ENCODE measurements at places on chromosomes 5 and 9.

DNA sequence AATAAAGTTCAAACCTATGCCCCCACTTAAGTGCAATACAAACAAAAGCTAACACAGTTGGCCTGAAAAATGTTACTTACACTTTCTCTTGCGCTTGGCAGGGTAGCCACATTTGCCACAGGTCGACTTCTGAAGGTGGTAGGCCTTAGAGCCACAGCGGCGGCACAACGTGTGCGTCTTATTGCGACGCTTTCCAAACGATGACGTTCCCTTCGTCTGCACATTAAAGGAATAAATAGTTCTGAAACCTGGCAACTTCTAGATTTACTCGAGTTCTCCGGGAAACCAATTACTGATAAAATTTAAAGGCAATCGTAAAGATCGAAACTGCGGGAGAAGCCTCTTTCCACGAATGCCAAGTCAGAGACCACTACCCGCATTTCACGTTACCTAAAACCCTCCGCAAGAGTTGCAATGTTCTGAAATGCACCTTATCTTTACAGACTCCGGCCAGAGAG, 602 bp downstream of the RPL37 start:
- DNase-seq: no peak

DNA sequence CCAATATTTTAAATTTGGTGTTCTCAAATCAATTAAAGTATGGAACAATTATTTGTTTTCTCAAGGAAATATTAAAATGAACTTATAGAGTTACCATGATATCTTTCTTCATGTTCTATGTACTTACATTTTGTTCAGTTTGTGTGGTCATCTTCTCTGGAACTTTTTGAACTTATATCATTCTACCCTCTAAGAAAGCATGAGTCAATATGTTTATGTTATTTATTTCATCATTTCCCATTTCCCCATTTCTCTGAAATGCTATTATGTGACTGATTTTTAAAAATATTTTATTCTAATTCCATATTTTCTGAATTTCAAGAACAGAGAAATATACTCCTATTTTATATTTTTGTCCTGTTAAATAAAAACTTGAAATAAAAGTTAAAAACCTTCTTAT, 123.5 kb upstream of the ACOT12 start:
- no peak for DNase-seq

DNA sequence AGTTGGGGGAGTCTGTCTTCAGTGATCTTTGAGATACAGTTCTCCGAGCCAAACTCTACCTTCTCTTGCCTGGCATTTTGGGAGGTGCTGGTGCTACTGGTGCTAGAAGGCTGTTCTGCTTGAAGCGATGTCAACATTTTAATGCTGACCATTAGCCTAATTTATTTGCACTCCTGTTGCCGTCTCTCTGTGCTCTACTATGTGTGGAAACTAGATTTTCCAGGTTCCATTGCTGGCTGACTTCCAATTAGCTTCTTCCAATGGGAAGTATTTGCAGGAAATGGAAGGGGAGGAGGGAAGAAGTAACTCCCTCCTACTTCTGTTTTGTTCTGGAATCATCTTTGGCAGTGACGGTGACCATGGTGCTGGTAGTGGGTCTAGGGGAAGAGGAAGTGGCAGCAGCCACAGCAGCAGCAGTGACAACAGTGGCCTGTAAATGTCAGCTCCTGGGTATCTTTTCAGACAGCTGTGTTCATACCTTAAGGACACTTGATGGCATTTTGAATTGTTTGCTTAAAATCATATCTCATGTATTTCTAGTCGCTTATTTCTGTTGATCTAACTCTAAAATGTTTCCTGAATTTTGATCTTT, 7.9 kb downstream of the TXNDC8 start:
- no peak for DNase-seq

GRCh38 chr5:120539471-120539870, 75.4 kb downstream of the PRR16 start:
- no peak for DNase-seq

GRCh38 chr5:76622973-76623596, at the start of gene F2RL2:
Gene F2RL2, minus strand, starts transcription at chr5:76623403. Its CDS starts 173 bp downstream, at chr5:76623230.
- no peak for DNase-seq

- no peak for DNase-seq
Observed at GRCh38 chr9:128222026-128222425, 18.8 kb downstream of the DNM1 start.

- DNase-seq: no peak
Observed at GRCh38 chr9:70852711-70853240, 268.6 kb downstream of the TRPM3 start.

DNA sequence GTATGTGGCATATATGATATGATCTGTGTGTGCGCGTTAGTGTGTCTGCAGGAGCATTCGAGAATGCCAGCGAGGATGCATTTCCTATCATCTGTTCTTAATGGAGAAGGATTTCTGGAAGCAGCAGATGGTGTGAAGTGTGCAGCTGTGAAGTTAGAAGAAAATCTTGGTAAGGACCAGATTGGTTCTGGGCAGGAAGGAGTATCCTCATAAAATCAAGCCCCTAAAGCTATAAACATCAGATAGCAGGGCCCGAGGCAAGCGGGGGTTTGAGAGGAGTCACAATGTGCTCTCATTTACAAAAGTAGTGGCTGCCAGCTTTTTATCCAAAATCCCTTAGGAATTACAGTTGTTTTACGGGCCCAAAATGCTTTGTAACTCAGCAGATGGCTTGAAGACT, 40.0 kb downstream of the DAPK1 start:
- DNase-seq: no peak

DNA sequence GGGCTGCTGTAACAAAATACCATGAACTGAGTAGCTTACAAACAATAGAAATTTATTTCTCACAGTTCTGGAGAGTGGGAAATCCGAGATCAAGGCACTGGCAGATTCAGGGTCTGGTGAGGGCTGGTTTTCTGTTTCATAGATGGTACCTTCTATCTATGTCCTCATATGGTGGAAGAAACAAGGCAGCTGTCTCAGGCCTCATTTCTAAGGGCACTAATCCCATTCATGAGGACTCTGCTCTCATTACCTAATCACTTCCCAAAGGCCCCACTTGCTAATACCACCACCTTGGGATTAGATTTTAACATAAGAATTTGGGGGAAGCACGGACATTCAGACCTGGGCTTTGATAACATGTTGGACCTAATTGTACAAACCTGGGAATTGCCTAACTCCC, 13.5 kb downstream of the RFESD start:
- DNase-seq: no peak
